T-helper 17 cell (primary cell): ENCODE measurements at places on chromosomes 3 and 15.

- no peak for DNase-seq
Observed at GRCh38 chr15:31272558-31273257, 53.9 kb upstream of the KLF13 start.

DNA sequence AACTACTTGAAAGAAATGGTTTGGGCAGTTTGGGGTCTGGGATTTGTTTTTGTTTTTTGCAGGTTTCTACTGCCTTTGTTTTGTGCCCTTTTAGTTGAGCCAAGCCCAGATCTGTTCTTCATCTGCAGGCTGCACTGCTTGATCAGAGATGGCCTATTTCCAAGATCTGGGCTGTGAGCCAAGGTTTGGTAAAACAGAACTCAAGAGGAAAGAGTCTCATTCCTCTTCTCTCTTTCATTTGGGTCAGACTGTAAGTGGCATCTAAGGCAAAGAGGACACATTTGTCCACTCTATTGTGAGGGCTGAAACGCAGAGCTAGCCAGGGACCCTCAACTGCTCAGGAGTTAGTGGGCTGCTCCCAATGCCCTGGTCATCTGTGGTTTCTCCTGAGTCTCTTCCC, 104.4 kb upstream of the UBE3A start:
- DNase-seq, result no peak

GRCh38 chr3:106281221-106281620, 412.4 kb upstream of the CBLB start:
- no peak for DNase-seq

- no peak for DNase-seq
Observed at GRCh38 chr15:78909791-78910228, 35.0 kb downstream of the CTSH start.

DNA sequence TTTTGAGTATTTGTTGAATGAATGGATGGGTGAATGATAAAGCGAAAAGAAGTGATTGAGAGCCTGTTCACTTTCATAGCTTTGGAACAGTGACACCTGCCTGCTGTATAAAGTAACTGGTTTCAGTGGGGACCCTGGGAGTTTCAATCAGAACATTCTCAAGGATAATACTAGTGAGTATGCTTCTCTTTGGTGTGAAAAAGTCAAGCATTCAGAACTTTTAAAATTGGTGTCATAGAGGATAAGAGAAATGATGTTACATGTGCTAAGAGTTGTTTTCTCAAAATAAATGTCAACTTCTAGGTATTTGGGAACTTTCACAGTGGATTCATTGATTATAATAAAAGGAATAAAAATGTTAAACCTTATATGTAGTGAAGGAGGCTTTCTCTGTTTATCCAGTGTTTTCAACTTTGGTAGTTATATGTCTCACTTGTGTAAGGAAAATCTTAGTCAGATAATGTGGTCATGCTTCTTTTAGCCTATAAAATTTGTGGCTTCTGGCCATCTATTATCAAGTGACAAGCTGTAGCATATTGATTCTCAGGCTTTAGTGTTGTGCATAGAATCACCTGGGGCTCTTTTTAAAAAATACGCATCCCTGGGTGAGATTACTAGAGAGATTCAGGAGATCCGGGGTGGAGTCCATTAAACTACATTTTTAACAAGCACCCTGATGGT, 11.9 kb downstream of the LRCH3 start:
- DNase-seq, result no peak
